ENCODE measurements at places on chromosomes 7 and 10. TPM values are rescaled to one million over a fixed set of nuclear protein-coding genes. Genes with fewer than 3 reads are reported as not detected.

- H3K27me3 ChIP-seq, result peaks cover 5% of the 10 kb centered on the region
- no peaks in the 10 kb centered on the region for H3K36me3 ChIP-seq
- H3K4me1 ChIP-seq, result peaks cover 10% of the 10 kb centered on the region
These were observed 62.1 kb downstream of the OR13A1 start for GRCh38 chr10:45253183-45253914.

The CAMK2B gene
- total RNA-seq, result 2.4 TPM

The SMIM30 gene
- 38.7 TPM for total RNA-seq

DNA sequence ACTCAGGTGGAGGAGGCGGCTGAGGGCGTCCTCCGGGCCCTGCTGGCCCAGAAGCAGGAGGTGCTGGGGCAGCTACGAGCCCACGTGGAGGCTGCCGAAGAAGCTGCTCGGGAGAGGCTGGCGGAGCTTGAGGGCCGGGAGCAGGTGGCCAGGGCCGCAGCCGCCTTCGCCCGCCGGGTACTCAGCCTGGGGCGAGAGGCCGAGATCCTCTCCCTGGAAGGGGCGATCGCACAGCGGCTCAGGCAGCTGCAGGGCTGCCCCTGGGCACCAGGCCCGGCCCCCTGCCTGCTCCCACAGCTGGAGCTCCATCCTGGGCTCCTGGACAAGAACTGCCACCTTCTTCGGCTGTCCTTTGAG is 2.8 kb downstream of the TRIM56 start:
- no peaks in the 10 kb centered on the region for H3K27me3 ChIP-seq
- no peak for DNase-seq
- peaks cover 12% of the 10 kb centered on the region for H3K36me3 ChIP-seq
- no peak overlapping the region for H3K4me3 ChIP-seq
- H3K27ac ChIP-seq, result no peak overlapping the region

- H3K27me3 ChIP-seq, result no peaks in the 10 kb centered on the region
- no peak overlapping the region for H3K27ac ChIP-seq
- no peak for DNase-seq
- H3K4me1 ChIP-seq, result peaks cover 18% of the 10 kb centered on the region
- no peak overlapping the region for H3K4me3 ChIP-seq
These were observed 59.2 kb downstream of the ENTPD1 start for GRCh38 chr10:95815133-95815532.

GRCh38 chr10:77226452-77226851 is 411.2 kb downstream of the KCNMA1 start:
- no peak for DNase-seq
- H3K36me3 ChIP-seq, result no peaks in the 10 kb centered on the region
- H3K27me3 ChIP-seq, result peaks cover under 1% of the 10 kb centered on the region

GRCh38 chr10:111560027-111560426 is 483.2 kb downstream of the ADRA2A start:
- H3K4me1 ChIP-seq, result no peaks in the 10 kb centered on the region
- no peaks in the 10 kb centered on the region for H3K27me3 ChIP-seq
- DNase-seq, result no peak

GRCh38 chr10:32265756-32266155 is 81.2 kb downstream of the EPC1 start:
- H3K36me3 ChIP-seq, result peaks cover 31% of the 10 kb centered on the region
- no peak for DNase-seq
- no peak overlapping the region for H3K4me3 ChIP-seq
- H3K27me3 ChIP-seq, result peaks cover 4% of the 10 kb centered on the region
